SJSA1 (cell line): ENCODE measurements at places on chromosomes 5 and 9. TPM values are rescaled to one million over a fixed set of nuclear protein-coding genes. Genes with fewer than 3 reads are reported as not detected.

The SPINK7 gene
- total RNA-seq = not detected in 2 replicates

The SLCO6A1 gene
- total RNA-seq = not detected in 2 replicates

The DHFR gene
- total RNA-seq = 145 and 147 TPM in 2 replicates

- DNase-seq = peak; percentile 48
- no peak overlapping the region; the same call in 1 of the 2 replicates for H3K27ac ChIP-seq
- no peaks in the 10 kb centered on the region for H3K36me3 ChIP-seq
- no peaks in the 10 kb centered on the region for H3K27me3 ChIP-seq
- H3K4me1 ChIP-seq = peaks cover 21% of the 10 kb centered on the region
Measured at GRCh38 chr5:134464988-134465815, 53.5 kb upstream of the CDKN2AIPNL start.

DNA sequence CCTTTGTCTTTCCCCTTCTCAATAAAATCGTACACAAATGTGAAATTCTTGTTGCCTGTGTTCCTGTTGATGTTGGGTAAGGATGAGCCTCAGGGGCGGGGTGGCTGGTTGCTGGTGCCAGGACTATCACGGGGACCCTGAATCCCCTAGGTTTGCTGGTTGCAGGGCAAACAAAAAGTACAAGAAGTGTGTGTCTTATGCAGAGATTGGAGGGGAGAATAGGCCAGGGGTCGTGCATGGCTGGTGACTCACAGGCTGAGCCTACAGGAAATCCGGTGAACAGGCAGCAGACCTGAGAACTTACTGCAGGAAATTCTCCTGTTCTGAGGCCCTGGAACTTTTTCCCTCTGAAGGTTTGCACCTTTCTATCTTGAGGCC, 5.5 kb downstream of the ANXA2R start:
- no peaks in the 10 kb centered on the region for H3K27me3 ChIP-seq
- H3K4me1 ChIP-seq = peaks cover 6% of the 10 kb centered on the region
- H3K4me3 ChIP-seq = no peak overlapping the region

DNA sequence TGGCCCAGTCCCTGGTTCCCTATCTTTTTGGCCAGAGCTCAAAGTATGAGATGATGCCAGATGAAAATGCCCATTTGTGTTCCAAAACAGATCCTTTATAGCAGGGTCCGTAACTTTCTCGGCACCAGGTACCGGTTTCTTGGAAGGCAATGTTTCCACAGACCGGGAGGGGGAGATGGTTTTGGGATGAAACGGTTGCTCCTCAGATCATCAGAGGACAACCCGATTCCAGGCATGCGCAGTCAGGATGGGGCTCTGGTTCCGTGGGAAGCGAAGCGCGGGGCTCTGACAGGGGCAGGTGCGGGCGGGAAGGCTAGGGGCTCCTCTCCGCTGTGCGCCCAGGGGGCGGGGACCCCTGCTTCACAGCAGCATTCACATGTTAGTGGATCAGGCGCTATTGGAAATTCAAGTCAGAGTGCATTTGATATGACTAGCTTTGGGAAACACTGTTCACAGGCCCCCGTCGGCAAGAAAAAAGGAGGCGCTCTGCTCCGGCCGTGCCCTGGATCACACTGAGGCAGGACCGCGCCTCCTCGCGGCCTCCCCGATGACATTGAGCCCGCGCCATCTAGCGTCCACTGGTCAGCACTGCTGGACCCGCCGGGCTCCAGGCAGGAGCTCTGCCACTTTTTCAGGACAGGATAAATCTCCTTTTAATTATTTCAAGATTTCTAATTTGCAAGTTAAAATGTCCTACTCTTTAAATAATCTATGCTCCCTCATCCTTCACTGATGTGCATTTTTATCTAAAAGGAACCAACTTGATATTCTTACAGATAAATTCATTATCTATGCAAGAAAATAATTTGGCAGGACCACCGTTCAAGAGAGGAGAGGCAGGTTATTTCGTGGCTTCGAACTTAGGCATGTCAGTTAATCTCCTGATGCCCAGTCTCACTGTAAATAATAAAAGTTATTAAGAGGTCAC, 190.0 kb downstream of the FANCC start:
- no peaks in the 10 kb centered on the region for H3K36me3 ChIP-seq
- H3K4me1 ChIP-seq = peaks cover 28% of the 10 kb centered on the region
- H3K27ac ChIP-seq = no peak overlapping the region
- DNase-seq = peak; percentile 80
- H3K4me3 ChIP-seq = peak overlapping the region; percentile 19

GRCh38 chr5:43078956-43079355, 38.8 kb upstream of the ANXA2R start:
- H3K4me3 ChIP-seq = no peak overlapping the region
- H3K27ac ChIP-seq = peak overlapping the region; percentile 20; the same call in 1 of the 2 replicates
- no peaks in the 10 kb centered on the region for H3K27me3 ChIP-seq
- peaks cover 30% of the 10 kb centered on the region for H3K36me3 ChIP-seq
- H3K4me1 ChIP-seq = peaks cover 12% of the 10 kb centered on the region

DNA sequence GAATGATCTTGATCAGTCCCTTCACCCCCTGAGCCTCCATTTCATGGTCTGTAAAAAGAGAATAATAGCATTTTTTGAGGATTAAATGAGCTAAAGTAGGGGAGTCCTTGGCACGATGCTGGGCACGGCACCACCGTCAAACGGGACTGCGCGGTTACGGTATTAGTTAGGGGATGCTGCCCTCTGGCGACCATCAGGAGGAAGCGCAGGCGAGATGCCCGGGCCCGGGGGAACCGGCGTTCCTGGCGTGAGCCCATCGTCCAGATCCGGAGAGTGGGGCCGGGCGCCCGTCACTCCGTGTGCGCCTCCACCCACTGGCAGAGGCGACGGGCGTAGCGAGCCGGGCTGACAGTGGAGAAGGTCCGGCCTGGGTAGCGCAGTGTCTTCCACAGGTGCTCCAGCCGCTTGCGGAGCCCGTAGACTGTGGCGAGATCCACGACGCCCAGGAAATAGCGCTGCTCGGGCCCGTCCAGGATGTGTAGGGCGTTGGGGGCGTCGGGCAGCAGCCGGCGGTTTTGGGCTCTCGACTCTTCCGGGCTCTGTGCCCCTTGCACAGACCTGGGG, 4.8 kb upstream of the ST6GALNAC4 start:
- no peak overlapping the region for H3K4me3 ChIP-seq
- H3K27ac ChIP-seq = no peak overlapping the region
- no peaks in the 10 kb centered on the region for H3K27me3 ChIP-seq
- peaks cover 55% of the 10 kb centered on the region for H3K4me1 ChIP-seq
- H3K36me3 ChIP-seq = no peaks in the 10 kb centered on the region

GRCh38 chr9:98997604-98998003, 53.9 kb downstream of the COL15A1 start:
- no peaks in the 10 kb centered on the region for H3K27me3 ChIP-seq
- peak; percentile 43 for DNase-seq
- peaks cover 39% of the 10 kb centered on the region for H3K4me1 ChIP-seq
- H3K36me3 ChIP-seq = no peaks in the 10 kb centered on the region
- H3K27ac ChIP-seq = no peak overlapping the region
- H3K4me3 ChIP-seq = no peak overlapping the region

GRCh38 chr5:152514827-152515397, 109.8 kb upstream of the NMUR2 start:
- H3K27ac ChIP-seq = no peak overlapping the region
- H3K4me1 ChIP-seq = no peaks in the 10 kb centered on the region
- DNase-seq = peak; percentile 9

DNA sequence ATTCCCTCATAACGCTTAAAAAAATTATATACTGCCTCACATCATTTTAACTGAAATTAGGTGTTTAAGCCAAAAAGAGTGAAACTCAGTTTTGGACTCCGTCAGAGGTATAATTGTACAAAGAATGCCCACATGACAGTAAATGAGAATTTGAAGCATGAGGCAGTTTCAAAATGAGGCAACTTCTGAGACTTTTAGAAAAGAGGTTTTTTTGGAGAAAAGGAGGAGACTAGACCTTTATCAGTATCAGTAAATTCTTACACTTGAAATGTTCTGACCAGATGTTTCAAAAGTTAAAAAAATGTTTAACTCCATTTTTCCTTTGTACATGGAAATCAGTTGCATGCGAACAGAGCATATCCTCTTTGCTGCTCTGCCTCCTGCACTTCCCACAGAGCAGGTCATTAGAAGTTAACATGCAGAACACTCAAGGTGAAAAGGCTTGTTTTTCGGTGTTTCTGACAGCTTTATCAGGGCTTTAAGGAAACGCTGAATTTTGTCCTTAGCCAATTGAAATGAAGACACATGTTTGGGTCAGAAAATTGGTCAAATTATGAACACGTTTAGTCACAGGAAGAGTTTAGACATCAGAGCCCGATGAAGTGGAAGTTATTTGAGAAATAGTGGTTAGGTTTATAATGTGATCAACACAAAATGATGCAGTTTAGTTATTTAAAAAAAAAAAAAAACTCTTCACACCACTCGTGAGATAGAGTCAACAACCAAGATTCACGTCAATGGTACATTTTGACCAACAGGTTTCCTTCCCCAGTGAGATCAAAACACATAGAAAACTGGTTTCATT, 59.5 kb downstream of the PIK3R1 start:
- 0 out of 2 replicates have a peak, but pooled peaks cover 5% of the 10 kb centered on the region for H3K4me1 ChIP-seq
- no peak for DNase-seq
- H3K27me3 ChIP-seq = no peaks in the 10 kb centered on the region
- no peak overlapping the region for H3K4me3 ChIP-seq
